ENCODE measurements at places on chromosomes 16 and 17.

- DNase-seq, result no peak
Observed at GRCh38 chr16:70590722-70591415, 55.5 kb upstream of the IL34 start.

DNA sequence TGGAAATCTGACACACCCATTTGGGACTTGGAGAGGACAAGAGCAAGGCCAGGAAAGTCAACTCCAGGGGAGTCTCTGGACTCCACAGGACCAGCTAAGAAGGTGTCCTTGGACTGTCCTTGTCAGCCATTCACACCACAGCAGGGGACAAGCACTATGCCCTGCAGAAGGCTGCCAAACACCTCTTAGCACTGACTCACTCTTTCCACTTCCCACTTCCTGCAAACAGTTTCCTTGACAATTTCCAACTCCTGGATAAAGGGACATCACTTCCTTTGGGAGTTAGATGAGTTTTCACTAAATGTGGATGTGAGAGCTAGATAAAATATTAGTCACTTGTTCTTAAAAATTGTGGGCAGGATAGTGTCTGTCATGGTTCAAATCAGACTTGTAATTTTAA lies 37.8 kb upstream of the BCAR1 start:
- DNase-seq, result no peak

GRCh38 chr16:75921281-75921680 lies 195.0 kb upstream of the CPHXL start:
- no peak for DNase-seq

- peak; percentile 33 for DNase-seq
Observed at GRCh38 chr17:34146440-34147043, 108.5 kb upstream of the CCL2 start.

GRCh38 chr17:43368740-43369506 lies 29.9 kb upstream of the ARL4D start:
- DNase-seq, result peak; percentile 75

DNA sequence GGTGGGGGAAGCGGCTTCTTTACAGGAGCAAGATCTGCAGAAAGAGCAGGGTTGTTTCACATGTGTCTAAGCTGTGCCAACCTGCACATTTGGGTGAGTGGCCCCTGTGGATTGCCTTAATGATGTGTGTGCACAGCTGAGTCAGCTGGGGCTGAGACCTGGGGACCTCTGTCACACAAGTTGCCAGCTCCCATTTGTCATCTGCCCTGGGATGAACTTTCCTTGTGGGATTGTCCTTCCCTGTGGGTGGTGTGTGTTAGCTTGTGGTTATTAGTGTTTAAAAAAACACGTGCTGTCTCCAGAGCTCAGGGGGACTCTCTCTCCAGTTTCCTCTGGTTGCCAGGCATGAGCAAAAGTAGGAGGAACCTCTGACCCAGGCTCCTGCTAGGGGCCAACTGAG lies 400.5 kb upstream of the CCL2 start:
- no peak for DNase-seq

DNA sequence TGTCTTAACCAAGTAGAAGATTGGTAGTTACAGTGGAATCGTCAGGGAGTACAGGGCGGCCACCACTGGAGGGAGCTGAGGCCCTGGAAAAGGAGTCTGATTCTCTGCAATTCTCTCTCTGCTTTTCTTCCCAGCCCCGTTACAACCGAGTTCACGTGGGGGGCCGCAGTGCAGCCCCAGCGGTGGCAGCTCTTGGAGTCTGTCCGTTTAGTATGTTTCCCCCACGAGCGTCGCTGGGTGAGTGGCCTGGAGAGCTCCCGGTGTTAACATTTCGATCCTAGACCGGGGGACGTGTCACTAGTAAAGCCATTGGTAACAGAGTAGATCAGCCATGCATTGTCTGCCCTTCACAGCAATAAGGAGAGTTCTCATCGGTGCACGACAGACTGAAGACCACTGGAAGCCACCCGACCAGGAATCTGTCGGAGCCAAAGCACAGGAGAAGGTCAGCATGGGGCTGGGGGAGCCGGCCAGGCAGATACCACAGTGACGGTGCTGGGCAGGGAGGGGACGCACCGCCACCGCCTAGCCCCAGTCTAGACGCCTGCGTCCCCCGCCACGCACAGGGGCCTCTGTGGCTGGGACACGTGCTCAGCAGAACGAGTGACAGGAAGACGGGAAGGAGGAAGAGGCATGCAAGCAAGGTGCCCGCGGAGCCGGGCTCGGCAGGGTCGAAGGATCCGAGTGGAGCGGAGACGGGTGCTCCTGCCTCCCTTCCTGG lies 15.7 kb downstream of the SLC16A3 start:
- DNase-seq, result peak; percentile 45

Measured in CD4-positive, alpha-beta T cell treated with Interleukin-6 for 4 hours (primary cell).